H54 (cell line): ENCODE measurements at places on chromosomes 13 and 19.

DNA sequence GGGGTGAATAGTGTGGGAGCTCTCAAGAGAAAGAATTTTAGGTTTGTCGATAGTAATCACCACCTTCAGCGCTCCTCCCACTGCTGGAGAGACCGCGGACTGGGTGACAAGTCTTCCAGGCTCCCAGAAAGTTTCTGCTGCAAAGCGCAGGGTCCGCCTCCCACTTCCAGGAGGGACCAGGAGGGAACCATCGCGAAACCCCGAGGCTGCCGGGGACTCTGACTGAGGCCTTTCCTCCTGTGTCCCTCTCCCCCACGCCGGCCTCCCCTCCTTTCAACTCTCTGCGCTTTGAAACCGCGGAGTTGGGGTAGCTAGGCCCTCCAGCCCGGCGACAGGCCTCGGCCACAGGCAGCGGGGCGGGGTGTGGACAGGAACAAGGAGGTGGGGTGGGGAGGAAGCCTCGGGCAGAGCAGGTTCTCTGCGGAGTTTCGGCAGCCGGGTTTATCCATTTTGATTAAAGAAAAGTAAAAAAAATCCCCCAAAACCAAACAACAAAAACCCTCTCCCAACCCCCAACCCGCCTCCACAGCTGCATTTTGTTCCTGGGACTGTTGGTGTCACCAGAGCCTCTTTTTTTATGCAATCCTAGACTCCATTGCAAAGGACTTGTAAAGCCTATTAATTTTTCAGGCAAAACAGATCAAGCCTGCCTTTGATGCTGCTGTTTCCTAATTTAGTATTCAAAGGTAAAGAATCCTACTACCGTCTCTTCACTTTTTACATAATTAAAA, 157.2 kb downstream of the TM9SF2 start:
- DNase-seq = peak; percentile 59

DNA sequence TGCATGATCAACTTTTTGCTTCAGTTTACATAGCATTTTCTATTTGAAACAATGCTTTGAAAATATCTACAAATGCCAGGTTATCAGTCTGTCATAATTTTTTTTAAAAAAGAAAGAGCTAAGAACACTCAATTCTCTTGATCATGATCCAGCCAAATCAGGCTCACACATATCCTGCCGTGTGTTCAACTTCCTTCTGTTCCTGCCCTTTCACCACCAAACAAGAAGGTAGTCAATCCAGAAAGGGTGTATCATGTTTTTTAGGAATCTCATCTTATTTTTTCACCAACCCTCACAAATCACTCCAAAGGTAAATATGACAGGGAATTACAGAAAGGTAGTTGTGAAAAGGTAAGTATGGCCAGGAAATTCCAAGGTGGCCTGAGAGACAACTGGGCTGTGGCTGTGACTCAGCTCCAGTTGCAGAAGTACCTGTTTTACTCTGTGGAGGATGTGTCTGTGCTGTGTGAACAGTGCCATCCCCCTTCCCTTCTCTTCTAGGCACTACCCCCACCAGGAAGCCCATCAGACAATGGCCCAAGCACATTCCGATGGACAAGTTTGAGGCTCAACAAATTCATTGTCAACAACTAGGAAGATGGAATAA, 138.8 kb upstream of the GJB6 start:
- no peak for DNase-seq

GRCh38 chr13:99948411-99948810, 23.2 kb downstream of the ZIC5 start:
- DNase-seq = no peak

GRCh38 chr19:37845932-37846331, 60.5 kb downstream of the WDR87 start:
- DNase-seq = no peak

DNA sequence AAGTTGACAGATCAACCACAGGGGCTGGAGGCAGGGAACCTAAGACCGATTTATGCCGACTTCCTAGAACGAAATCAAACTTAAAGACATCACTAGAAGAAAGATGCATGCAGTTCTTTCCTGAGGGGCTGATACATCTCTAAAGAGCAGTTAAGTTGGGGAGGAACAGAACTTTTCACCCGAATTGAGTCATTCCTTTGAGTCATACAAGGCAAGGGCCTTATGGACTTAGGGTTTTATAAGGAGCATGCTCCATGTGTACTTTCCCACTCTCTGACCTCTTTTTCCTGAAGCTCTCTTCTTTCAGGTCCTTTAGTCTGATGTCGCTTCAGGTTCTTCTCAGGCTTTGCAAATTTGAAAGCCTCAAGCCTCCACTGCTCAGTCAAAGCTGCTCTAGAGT, 7.9 kb upstream of the FBXL3 start:
- peak; percentile 30 for DNase-seq

GRCh38 chr19:18401580-18402112, 4.2 kb upstream of the LRRC25 start:
- DNase-seq = no peak
